ENCODE measurements at places on chromosomes 1 and 21.

- DNase-seq, result no peak
Observed at GRCh38 chr1:198797656-198798055, 158.8 kb downstream of the PTPRC start.

DNA sequence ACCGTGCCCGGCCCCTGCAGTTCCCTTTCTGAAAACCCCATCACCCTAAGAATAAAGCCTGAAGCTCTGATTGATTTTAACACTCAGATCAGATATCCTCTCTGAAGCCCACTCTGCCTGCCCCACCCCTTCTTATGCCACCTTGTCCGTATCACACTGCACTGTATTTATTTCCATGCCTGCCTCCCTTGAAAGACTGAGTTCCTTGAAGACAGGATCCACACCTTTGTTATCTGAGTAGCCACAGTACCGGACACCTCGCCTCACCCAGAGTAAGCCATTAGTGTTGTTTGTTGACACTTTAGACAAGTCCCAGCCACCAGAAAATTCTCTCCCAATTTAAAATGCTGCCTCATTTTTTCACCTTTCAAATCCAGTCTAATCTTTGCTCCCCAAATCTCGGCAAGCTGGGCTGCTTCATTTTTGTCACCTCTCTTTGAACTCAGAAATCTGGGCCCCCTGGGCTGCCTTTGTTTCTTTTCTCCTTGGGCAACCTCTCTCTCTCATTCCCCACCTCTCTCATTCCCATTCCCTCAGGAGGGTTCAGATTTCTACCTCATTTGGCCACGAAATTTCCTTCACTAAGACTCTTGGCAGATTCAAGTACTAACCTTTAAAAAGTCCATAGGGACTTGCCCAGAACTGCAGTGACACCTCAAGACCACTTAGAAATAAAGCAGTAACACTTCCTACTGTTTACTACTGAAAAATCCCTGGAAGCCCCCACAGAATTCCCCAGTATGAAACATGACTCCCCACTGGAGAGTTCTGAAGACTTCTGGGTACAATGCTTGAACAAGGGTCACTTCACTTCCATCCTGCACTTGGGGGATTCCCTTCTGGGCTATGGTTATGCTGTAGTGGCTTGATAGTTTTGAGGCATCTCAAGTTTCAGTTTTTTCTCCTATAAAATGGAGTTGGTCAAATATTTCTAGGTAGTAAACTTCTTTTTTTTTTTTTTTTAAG is 8.7 kb upstream of the PPP1R15B start:
- no peak for DNase-seq

- DNase-seq, result no peak
Observed at GRCh38 chr1:183719289-183719688, 66.2 kb upstream of the APOBEC4 start.

DNA sequence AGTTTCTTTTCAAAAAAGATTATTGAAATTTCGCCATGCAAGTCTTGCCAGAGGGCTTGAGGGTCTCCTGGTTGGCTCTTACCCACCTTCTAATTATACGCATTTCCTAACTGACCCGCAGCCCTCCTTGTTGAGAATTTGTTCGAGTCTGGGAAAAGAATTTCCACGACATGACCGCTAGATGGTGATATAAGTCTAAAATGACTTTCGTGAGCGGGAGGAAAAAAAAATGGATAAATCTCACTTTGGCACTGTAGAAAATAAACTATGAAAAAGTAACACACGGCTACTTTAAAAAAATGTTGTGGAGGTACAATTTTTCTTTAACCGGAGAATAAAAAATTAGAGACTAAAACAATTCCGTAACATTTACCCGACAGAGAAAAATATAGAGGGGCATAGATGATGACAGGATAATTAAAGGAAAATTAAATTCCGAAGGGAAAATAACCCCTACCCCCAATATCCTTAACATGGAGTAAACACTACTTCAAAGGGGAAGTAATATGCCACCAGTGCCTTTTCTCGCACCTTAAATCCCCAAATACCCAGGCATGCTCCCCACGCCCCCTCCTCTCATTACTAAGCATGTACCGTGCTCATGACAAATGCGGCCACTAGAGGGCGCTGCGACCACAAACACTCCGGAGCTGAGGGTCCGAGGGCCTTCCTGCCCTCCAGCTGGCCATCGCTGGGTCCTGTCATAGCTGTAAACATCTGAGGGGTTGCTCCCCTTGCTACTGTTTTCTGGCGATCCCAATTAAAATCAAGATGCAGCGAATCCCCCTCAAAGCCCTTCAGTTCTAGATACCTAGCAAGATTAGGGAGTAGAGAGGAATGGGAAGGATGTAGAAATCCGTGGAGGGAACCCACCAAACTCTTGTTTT is 266.9 kb downstream of the ASTN1 start:
- no peak for DNase-seq

DNA sequence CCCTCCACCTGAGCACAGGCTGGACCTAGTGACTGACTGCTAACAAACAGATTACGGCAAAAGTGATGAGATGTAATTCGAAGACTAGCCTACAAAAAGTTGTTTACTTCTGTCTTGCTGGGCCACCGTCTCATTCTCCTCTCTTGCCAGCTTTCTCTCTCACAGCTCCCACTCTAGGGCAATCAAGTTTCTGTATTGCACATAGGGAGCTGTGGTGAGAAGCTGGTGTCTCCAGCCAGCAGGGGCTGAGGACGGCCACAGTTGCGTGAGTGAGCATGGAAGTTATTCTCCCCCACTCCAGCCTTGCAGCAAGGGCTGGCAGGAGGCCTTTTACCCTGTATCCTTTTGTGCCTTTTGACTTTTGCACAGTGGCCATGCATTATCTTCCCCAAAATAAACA is 8.6 kb upstream of the COL6A2 start:
- DNase-seq, result no peak

GRCh38 chr1:174314433-174314832 is 133.3 kb upstream of the GPR52 start:
- no peak for DNase-seq

DNA sequence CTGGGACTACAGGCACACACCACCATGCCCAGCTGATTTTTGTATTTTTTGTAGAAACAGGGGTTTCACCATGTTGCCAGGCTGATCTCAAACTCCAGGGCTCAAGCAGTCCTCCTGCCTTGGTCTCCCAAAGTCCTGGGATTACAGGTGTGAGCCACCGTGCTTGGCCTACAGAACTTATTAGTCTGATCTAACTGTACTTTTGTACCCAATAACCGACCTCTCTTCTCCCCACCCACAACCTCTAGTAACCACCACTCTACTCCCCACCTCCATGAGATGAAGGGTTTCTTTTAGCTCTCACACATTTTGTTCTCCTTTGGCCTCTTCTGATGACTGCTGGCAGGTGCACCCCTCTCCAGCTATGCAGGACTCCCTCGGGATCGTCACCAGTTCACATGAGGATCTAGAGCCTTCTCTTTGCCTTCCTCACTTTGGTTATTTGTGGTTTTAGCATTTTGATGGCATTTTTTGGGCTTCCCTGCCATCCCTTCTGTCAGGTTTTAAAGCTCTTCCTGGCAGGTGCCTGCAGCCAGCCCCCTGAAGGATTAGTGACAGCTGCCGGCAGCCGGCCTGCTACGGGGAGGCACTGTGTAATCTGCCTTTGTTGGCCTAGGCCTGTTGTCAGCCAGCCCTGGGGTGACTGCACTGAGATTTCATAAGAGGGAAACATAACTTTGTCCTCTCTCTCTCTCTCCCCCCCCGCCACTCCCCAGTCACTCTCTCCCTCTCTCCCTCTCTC is 99.8 kb upstream of the ATP1A1 start:
- DNase-seq, result no peak

DNA sequence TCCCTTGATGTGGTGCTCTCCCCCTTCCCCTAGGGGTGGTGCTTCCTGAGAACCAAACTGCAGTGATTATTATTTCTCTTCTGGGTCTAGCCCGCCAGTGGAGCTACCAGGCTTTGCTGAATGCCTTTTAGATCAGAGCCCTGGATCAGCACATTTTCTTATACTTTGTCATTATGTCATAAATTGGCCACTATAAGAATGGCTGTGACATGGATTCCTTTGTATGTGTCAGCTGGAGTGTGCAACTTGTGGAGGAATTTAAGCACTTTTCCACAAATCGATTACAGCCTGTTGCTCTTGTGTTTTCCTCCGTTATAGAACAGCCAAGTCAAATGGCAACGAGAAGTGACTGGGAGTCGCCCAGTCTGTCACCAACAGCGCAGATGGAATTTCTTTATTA is 273.3 kb downstream of the DUSP10 start:
- DNase-seq, result no peak

- DNase-seq, result no peak
Observed at GRCh38 chr1:15288173-15288926, 41.3 kb downstream of the FHAD1 start.

GRCh38 chr1:182301026-182301436 is 90.6 kb downstream of the GLUL start:
- no peak for DNase-seq

DNA sequence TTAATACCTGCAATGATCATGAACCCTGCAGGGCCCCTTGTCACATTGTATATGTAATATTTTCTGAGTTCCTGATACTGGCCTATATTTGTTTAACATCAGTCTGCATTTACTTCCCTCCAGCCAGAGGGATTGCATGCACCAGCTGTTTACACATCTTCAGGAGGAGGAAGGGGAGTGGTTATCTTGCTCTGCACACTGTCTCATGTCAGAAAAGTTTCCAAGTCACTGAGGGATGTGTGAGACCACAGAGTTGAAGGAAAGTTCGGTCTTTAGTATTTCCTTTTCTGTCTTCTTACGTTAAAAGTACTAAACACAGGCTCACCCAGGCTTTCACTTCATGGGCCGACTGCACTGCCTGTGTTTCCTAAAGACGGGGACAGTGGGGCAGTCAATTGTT is 574.1 kb downstream of the LMO4 start:
- DNase-seq, result no peak

DNA sequence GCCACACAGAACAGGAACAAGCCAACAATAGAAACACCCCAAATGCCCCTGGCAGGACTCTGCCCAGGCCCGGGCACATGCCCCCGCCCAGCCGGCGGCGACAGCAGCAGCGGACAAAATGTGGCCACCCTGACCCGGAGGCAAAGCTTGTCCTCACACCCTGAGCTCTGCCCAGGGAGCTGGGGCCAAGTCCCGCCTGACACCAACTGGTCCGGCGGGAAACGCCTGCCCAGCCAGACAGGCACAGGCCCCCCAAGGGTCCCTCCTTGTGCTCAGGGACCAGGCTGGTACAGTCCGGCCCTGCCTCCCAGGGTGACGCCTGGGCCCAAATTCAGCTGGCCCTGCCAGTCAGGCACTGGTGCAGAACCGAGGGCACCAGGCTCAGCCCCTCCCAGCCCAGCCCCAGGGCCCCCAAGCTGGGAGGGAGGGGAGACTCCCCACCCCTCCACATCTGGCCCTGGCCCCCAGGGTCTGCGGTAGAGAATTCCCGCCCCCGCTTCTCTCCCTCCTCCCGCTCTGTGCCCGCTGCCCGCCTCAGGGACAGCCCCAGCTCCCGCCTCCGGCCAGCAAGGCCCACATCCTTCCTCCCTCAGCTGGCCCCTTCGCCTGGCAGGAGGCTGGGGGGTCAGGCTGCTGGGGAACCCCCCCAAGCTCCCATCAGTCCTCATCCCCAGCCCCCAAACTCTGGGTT is 2.0 kb downstream of the AHDC1 start:
- no peak for DNase-seq

DNA sequence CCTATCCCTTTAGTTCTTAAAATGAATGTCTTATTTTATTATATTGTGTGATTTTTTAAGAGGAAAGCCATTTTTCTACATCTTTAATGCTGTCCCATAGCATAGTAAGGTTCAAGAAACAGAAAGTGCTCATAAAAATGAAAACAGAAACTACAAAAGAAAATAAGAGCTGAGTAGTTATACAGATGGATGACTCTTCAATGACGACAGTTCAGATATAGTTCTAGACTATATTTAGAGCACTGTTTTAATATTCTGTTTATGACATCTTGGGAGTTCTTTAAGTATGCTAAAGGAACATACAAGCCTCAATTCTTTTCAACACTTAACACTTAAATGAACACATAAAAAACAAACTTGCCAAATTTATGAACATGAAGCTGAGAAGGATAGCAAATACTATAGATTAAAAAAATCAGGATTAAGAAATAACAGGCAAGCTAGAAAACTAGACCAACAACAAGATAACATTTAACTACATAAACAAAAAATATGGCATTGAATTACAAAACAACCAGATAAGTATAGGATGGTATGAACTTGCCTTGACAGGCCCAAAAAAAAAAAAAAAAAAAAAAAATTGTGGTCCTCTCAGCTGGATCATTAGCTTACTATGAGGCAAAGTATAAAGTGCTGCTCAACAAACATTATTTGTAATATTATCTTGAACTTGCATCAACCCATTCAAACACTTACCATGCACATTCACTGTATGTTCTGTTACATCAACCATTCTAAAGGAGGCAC is 87.9 kb downstream of the ZZZ3 start:
- no peak for DNase-seq

DNA sequence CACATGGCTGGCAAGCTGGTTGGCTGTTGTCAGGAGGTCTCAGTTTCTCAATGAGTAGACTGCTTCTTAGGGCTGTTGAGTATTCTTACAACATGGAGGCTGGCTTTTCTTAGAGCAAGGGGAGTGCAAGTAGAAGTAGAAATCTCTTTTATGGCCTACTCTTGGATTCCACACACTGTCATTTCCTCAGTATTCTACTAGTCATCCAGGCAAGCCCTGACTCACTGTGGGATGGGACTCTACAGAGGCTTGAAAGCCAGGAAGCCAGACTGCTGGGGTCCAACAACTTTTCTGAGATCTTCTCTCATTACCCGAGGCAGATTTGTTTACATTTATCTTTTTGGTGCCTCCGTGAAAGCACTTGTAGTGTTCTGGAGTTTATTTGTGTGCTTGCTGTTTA is 196.2 kb upstream of the APP start:
- DNase-seq, result no peak

- no peak for DNase-seq
Observed at GRCh38 chr1:166869318-166870099, 6.6 kb downstream of the TADA1 start.

GRCh38 chr1:167501515-167502191 is 16.7 kb downstream of the CD247 start:
- DNase-seq, result no peak

GRCh38 chr1:89271341-89272015 is 1.2 kb downstream of the GBP5 start:
- DNase-seq, result no peak

GRCh38 chr1:145792484-145792883 is 31.4 kb downstream of the RNF115 start:
- DNase-seq, result no peak

DNA sequence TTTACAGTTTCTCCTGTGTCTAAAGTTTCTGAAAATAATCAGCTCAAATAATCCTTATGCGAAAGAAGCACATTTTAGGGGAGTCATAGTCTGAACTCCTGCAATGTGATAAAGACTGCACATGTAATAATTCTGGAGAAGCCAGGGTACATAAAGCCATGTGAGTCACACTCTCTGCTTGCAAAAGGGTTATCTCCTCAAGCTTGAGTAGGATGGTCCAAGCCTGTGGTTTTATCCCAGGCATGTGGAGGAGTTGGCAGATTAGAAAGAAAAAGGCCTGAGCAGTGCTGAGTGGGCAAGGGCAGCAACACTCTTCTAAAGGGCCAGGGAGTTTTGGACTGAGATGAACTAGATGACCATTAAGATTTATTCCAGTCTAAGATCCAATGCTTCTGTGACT is 220.4 kb downstream of the RHOU start:
- DNase-seq, result no peak

- DNase-seq, result no peak
Observed at GRCh38 chr1:195604287-195604686, 1004.0 kb downstream of the KCNT2 start.

GRCh38 chr1:221672965-221673364 is 68.9 kb downstream of the DUSP10 start:
- DNase-seq, result no peak

- no peak for DNase-seq
Observed at GRCh38 chr1:14371771-14372497, 226.6 kb upstream of the KAZN start.

GRCh38 chr1:43545695-43546387 is 15.2 kb downstream of the PTPRF start:
- DNase-seq, result no peak

Measured in stimulated activated CD8-positive, alpha-beta memory T cell treated with anti-CD3 and anti-CD28 coated beads, Interleukin-7, amount 100 ng/mL, for 4 hours (primary cell).